ENCODE measurements at places on chromosomes 12 and 14.

- no peak for DNase-seq
These were observed 33.4 kb upstream of the ALG10 start for GRCh38 chr12:33988913-33989312.

DNA sequence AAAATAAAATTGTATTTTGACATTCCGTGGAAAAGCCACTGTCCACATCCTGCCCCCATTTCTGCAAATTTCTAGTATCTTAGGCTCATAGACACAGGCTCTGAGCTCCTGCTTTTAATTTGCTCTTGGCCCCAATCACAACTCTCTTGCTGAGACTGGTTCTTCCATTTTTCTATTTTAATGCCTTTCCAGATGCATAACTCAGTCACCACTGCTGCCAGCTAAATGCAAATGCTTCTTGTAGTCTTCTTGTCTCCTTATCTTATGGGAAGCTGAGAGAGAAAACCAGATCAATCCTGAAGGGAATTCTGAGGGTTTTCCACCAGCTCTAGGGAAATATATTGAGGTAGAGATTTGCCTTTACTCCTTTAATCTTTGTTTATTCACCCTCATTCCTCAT lies 149.0 kb downstream of the DHRS2 start:
- DNase-seq: no peak

- no peak for DNase-seq
These were observed 16.7 kb downstream of the DCAF4 start for GRCh38 chr14:72942934-72943333.

- DNase-seq: peak; percentile 17
These were observed 289.5 kb upstream of the E2F7 start for GRCh38 chr12:77354766-77355362.

DNA sequence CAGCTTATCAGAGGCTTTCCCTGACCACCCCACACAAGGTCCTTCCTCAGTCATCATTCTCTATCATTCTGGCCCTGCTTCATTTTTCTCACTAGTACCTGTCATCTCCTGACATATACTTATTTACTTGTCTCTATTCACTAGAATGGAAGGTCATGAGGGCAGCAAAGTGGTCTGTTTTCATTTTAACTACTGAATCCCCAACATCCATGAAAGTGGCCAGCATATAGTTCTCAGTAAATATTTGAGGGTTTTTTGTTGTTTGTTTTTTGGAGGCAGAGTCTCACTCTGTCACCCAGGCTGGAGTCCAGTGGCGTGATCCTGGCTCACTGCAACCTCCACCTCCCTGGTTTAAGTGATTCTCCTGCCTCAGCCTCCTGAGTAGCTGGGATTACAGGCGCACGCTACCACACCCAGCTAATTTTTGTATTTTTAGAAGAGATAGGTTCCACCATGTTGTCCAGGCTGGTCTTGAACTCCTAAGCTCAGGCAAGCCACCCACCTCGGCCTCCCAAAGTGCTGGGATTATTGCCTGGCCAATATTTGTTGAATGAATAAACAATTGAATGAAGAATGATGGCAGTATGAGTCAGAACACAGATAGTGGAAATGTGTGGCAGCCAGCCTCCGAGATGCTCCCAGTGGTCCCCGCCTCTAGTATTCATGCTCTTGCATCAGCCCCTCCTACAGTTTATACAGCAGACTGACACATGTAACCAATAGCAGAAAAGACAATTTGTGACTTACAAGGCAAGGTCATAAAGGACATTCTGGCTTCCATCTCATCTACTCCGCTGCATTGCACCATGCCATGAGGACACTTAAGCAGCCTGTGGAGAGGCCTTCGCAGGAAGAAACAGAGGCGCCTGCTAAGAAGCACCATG lies 7.0 kb upstream of the ANO6 start:
- no peak for DNase-seq

GRCh38 chr14:99879401-99880295 lies 86.4 kb downstream of the EML1 start:
- DNase-seq: no peak

DNA sequence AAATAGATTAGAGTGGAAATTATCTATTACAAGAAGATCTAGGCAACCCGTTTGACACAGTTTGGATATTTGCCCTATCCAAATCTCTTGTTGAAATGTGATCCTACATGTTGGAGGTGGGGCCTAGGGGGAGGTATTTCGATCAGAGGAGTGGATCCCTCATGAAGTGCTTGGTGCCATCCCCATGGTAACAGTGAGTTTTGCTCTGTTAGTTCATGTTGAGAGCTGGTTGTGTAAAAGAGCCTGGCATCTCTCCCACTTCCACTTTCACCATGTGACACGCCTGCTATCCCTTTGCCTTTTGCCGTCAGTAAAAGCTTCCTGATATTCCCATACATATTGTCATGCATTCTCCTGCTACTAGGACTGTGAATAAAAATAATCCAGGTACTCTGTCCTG lies 66.4 kb upstream of the FLRT2 start:
- no peak for DNase-seq

DNA sequence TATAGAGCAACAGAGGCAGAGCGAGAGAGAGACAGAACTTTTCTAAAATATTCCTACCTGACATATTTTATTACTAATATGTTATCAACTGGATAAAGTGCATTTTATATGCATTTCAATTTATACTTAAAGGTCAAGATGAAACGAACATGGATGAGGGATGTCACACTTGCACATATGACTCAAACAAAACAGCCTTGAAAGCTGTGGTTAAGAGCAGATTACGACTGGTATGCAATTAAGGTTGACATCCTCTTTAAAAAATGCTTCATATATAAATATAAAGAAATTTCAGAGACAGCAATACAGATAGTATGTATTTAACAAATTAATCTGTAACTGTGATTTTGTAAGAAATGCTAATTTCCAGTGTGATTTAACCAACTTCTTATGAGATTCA lies 52.5 kb downstream of the LMO3 start:
- DNase-seq: no peak

DNA sequence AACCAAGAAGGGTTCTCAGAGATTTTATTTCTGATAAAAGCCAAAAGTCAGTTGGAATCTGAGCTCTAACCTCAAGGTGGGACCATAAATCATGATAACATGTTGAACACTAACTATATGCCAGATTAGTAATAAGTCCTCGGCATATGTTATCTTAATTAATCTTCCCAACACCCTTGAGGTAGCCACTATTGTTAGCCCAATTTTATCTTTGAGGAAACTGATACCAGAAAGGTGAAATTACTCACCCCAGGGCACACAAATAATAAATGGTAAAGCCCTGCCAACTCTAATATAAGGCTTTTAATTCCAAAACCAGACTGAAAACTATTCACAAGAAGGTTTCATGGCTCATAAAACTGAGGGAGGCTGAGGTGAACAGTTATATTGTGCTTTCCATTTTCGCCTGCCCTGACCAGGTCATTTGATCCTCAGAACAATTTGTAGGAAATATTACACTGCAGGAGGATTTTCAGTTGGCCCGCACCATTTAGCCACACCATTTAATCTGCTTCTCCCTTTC lies 16.1 kb upstream of the NUAK1 start:
- DNase-seq: no peak

DNA sequence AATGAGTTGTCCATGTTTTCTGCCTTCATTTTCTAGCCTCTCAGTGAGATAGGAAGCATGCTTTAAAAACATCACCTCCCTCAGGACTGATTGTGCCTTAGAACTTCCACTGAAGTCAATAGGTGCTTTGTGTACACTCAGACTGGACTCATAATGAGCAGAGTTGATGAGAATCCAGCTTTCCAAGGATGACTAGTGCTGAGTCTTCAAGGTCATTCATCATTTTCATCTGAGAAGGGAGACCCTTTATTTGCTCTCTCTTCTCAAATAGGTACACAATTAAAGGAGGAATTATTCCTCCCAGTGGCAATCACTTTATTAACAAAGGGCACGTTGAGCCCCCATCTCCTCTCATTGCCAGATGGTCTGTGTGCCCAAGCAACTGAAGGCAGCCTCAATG lies 210.9 kb upstream of the PRKD1 start:
- no peak for DNase-seq

DNA sequence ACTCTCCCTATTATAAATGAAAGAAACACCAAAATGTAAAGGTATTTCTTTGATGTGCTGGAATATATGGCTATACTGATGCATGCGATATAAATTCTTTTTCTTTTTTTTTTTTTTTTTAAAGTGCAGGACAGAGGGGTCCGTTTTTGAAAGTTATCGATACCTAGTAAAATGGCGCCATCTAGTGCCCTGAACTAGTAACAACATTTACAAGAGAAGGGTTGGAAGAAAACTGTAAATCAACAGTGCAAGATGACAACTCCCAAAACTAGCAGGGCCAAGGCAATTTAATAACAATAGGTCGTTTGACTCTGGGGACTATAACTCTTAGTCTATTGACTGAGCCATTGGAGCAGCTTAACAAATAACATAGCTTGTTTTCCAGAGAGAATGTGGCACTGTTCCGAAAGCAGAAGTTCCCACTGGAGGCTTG lies 137.7 kb downstream of the SPTSSA start:
- DNase-seq: no peak

Measured in brain pericyte (primary cell).